ENCODE measurements at places on chromosomes 7 and 10. TPM values are rescaled to one million over a fixed set of nuclear protein-coding genes. Genes with fewer than 3 reads are reported as not detected.

LOXL4 gene
- total RNA-seq = 3.7 TPM

GRCh38 chr10:60006062-60006461 lies 99.7 kb upstream of the CCDC6 start:
- no peak for DNase-seq

DNA sequence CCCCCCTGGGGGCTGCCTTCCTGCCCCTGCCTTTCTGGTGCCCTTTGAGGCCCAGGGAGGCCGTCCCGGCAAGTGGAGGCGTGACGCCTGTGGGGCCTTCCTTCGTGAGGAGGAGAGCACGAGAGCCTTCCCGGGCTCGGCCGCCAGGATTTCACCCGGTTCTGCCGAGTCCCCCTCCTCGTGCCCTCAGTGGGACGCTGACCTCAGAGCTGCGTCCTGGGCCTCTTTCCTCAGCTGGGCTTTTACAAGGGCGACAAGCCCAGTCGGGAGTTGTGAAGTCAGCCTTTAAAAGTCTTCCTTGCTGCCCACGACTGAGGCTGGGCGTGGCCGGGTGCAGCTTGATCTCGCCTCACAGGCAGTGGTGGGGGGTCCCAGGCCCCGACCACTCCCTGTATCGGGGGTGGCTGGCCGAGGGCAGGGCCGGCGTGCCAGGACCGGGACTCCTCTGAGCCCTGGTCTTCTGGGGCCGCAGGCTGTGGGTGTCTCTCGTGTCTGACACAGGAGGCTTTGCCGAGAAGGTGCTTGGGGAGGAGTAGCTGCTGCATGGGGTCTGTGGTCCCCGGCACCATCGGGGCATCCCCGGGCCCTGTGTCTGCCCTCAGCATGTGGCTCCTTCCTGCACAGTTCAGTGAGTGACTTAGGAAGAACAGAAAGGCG lies 41.8 kb downstream of the FAM20C start:
- no peak for DNase-seq

UTF1 gene
- not detected for total RNA-seq

NCAPG2 gene
- 28.3 TPM for total RNA-seq

DNA sequence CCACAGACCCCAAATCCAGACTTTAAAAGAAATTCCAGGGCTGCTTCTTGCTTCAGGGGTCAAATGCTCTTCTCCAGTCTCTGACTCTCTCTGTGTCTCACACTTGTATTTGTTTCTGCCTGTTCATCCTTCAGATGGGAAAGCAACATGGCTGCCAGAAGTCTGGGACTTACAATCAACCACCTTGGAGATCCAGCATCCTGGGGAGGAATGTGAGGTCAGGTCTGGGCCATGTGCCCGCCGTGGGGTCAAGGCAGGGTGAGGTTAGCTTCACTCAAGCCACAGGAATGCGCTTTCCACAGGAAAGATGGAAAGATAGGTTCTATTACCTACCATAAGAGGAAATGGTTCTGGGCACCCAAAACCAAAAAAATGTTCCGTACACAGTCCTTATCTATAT lies 34.3 kb upstream of the NPVF start:
- DNase-seq = no peak

GRCh38 chr7:73719806-73720169 lies 319 bp upstream of the STX1A start:
- DNase-seq = no peak

- no peak for DNase-seq
Observed at GRCh38 chr10:105075031-105075430, 433.9 kb downstream of the SORCS3 start.

- DNase-seq = no peak
Observed at GRCh38 chr10:51656503-51656902, 42.9 kb downstream of the CSTF2T start.

HABP2 gene
- total RNA-seq = 112 TPM

- DNase-seq = no peak
Observed at GRCh38 chr7:67406976-67407375, 410.3 kb downstream of the TYW1 start.

GRCh38 chr10:80405035-80405434 lies 3.3 kb upstream of the PRXL2A start:
- no peak for DNase-seq

DNA sequence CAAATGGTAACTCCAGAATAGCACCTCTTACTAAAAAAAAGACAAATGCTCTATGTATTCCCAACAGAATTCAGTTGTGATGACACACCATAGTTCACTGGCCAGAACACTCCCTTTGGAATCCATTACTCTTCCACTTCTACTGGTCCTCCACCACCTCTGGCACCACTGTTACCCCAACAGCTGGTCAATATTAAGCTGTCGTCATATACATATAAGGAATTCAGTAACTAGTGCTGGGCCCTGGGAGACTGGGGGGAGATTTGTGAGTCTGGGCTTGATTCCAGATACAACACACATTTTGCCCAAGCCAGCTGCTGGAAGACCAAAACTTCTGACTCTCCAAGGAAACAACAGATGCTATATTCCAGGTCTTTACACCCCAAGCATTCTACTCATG lies 26.0 kb upstream of the ITGA8 start:
- no peak for DNase-seq

KIFBP gene
- 28.0 TPM for total RNA-seq

GPR158 gene
- total RNA-seq = 0.11 TPM

DNA sequence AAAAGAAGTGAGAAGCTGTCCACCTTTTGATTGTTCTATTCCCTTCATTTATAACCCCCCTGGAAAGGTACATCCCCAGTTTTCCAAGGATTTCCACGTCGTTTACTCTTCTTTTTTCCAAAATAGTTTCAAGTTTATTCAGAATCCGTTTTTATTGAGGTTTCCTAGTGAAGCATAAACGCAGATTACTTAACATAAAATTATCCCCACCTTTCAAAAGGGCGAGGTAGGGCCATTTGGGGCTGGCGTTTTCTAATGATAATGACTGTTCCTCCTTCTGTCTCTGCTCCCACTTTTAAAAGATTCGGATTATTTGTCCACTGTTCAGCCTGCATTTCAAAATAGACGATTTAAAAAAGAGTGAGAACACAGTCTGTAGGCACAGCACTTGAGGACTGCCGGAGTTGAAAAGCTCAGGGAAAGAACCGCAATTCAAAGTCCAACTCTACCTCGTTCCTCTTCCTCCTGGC lies 165.2 kb upstream of the PPP1R3A start:
- DNase-seq = no peak

TMEM184A gene
- 8.6 TPM for total RNA-seq

HOXA7 gene
- 1.5 TPM for total RNA-seq

GRCh38 chr7:41900532-41900931 lies 197.6 kb upstream of the INHBA start:
- no peak for DNase-seq

GDF10 gene
- total RNA-seq = not detected

FOXI2 gene
- 1.7 TPM for total RNA-seq
